Kidney glomerular epithelial cell (primary cell): ENCODE measurements at places on chromosomes 3 and 15.
A peak's percentile ranks its signal among the peaks of the same experiment; 100 is the strongest.

GRCh38 chr3:16739541-16740105, 134.4 kb upstream of the DAZL start:
- no peak for DNase-seq

DNA sequence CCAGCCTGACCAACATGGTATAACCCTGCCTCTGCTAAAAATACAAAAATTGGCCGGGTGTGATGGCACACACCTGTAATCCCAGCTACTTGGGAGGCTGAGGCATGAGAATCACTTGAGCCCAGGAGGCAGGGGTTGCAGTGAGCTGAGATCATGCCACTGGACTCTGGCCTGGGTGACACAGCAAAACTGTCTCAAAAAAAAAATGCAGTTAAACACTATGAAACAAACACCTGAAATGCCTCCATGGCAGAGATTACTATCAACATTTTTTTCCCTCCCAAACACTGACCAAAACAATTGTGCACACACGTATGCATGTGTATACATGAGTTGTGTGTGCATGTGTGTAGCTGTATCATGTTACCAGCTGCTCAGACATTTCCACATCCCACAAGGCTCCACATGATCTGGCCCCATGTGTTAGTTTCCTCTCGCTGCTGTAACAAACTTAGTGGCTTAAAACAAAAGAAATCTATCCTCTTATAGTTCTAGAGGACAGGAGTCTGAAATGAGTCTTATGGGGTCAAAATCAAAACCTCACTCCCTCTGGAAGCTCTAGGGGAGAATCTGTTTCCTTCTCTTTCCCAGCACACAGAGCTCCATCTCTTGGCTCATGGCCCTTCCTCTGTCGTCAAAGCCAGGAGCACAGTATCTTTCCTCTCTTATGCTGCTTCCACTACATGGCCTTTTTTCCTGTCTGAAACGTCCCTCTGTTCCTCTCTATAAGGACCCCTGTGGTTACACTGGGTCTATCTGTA, 34.5 kb downstream of the SLC41A3 start:
- no peak for DNase-seq

DNA sequence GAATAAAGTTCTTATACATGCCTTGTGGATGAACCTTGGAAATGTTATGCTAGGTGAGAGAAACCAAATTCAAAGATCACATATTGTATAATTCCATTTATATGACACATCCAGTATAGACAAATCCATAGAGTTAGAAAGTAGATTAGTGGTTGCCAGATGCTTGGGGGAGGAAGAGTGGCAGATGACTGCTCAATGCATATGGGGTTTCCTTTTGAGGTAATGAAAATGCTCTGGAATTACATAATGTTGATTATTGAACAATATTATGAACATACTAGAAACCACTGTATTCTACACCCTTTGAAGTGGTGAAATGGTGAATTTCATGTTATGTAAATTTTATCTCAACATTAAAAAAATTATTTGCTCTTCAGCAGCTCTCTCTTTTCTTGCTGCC, 100.8 kb downstream of the DHX36 start:
- DNase-seq = no peak

DNA sequence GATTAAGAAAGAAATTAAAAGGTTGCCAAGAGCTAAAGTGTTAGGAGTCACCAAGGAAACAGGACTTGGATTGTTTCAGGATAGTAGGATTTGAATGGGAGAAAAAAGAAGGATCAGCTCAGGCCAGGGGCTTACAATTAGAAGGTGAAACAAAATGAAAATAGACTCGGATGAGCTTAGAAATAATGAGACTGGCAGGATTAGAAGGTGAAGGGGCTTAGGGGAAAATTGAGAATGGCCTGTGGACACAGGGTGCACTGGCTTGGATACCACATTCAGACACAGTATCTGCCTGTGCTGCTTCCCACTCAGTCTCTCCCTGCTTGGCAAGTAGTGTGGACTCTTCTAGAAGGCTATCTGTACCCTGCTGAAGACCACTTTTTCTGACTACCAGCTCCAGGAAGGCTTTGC, 206.1 kb upstream of the ATP10A start:
- no peak for DNase-seq

DNA sequence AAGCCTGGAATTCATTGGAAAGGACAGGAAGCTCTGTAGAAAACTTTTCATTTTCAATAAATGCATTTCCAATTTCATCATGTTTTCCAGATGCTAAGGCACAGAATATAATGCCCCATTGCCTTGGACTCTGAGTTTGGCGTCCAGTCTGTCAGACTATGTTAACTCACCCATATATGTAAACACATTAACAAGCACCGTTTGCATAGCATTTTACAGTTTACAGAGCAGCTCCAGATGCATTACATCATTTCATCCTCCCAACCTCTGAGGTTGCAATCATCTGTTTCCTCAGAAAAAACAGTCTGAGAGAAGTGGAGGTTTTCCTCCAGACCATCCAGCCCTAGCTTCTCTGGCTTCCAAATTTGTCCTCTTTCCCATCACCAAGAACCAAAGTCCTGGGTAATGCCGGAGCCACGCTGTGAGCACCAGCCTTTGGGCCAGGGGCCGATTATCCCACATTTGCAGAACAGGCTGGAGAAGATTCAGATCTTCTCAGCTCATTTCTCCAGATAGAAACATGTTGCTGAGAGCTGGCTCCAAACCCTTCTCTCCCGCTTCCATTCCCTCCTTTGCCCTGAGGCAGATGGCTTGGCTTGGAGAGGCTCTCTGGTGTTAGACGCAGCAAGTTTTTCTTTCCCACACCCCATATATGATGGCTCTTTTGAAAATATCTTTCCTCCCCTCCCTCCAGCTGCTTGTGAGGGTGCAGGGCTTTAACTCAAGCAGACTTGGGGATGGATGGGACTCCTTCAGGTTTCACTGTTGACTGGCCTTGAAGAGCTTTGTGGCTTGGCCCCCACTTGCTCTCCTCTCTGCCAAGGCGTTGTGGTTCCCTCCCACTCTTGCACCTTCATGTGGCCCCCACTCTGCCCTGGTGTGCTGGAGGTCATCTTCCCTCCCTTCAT, 26.0 kb downstream of the CYP19A1 start:
- DNase-seq = no peak

GRCh38 chr3:134927599-134927998, 132.5 kb downstream of the EPHB1 start:
- DNase-seq = no peak

DNA sequence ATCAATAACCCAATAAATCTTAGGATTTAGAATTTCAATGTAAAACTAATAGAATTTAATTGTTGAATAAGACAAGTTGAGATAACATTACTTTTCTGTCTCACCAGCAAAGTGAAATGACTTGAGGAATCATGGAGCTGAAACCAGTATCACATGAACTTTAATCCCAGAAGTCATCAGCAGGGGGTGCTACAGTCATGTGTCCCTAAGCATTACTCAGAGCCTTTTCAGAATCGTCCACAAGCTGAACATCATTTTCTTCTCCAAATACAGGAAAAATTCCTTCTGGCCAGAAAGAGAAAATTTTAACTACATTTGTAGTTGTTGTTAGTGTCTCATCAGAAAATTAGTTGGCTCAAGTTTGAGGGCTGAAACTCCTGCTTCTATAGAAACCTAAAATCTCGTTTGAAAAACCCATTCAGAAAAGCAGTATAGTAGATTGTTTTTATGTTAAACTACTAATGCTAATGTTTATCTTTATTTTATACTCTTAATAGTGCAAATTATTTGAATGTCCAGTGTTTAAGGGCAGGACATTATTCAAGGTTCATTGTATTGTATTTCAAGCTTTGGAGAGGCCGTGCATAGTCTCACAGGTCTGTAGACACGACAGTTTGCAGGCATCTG, 384.1 kb downstream of the PLOD2 start:
- peak; percentile 49 for DNase-seq

GRCh38 chr3:140794507-140794906, 116.6 kb downstream of the TRIM42 start:
- no peak for DNase-seq

DNA sequence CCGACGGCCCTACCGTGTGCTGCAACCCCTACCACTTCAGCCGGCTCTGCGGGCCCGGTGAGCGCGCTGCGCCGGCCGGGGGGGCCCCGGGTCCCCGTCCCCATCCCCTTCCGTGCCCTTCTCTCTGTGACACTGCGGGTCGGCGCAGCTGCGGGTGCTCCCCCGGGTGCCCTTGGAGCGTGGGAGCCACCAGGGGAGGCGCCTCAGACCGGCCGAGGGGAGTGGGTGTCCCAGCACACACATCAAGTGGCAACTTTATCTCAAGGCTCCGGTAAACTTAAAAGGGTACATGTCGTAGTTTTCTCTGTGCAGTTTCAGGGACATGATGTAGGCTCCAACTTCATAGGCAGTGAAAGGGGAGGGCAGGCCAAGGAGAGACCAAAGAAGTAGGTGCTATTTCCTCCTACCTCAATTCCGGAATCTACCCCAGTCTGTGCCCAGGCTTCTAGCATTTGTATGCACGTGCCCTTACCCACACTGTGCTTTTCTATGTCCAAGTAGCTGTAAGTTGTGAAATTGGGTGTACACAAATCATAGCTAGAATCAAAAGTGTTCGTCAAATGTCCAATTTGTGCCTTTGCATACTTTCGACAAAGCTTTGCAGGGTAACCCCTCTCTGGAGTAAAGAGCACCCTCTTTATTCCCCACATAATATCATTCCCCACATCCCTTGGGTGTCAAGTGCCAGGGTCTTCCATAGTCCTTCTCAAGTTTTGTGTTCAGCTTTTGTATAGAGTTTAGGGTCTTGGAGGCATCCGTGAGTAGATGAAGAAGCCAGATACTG, 2.2 kb downstream of the SMAD6 start:
- no peak for DNase-seq

- no peak for DNase-seq
Observed at GRCh38 chr3:62500556-62501288, 127.4 kb upstream of the FEZF2 start.

GRCh38 chr3:87691109-87691508, 367.7 kb downstream of the CGGBP1 start:
- DNase-seq = no peak

GRCh38 chr15:26146202-26146601, 283.1 kb upstream of the ATP10A start:
- DNase-seq = no peak

DNA sequence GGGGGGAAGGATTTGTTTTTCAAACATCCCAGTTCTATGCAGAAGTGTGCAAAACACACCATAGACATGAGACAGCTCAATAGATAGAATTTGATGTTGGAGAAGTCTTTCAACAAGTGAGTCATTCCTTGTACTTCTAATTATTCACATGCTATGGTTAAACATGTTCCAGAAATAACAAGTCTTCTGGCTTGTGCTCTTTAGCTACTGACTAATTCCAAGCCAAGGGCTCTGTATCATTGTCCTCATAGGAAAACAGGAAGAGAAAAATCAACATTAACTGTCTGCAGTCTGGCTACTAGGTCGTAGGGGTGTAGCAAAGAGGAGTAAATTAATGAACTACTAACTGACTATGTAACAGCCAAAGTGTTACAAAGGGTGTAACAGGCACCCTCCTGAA, 25.8 kb downstream of the LDHAL6B start:
- peak; percentile 94 for DNase-seq

DNA sequence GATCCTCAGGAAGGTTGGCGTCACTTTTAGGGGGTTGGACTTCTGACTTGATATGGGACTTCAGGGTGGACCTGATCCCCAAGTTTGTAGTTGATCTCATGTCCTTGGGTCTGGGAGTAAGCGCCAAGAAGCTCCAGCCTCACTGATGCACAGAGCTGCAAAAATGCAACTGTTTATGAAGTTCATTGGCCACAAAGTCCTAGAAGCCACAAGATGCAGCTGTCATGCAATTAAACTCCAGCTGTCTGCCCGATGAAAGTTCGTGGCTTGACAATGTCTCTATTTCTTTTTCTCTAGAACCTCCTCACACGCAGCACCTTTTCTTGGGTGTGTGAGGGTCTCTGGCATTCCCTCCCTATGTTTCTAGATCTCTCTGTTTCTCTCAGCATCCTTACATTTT, 9.2 kb upstream of the ACAN start:
- no peak for DNase-seq

GRCh38 chr3:154304116-154304786, 20.0 kb downstream of the DHX36 start:
- peak; percentile 27 for DNase-seq

DNA sequence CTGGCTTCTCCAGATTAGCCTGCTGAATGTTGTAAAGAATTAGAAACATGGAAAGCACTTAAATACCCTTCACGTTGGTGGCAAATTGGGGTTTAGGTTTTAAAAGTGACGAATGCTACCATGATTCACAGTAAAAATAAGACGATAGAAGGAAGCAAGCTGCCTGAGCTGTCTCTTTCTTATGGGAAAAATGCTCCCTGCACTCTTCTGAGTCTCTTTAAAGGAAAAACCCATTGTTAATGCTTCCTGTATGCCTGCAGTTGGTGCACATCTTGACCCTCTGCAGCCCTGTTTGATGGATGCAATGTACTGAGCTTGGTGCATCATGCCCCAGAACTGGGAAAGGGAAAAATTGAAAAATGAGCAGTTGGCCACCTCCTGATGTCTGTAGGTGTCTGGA, 258.6 kb upstream of the RASGRP1 start:
- no peak for DNase-seq

- no peak for DNase-seq
Observed at GRCh38 chr3:64616953-64617352, 70.8 kb downstream of the ADAMTS9 start.

DNA sequence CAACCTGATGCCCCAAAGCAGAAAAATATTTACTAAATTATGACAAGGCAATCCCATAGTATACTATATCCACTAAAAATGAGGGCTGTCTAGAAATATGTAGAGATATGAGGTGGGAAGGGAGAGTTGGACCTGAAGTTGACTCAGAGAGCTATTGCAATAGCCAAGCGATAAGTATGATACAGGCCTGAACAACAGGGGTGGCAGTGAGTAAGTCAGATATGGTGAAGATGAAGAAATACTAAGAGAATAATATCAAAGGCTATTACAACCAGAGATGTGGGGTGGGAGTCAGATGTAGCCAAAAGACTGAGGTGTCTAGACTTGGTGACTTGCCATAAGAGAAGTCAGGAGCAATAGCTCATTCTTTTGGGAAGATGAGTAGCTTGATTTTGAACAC, 9.2 kb downstream of the HSPBAP1 start:
- DNase-seq = no peak

DNA sequence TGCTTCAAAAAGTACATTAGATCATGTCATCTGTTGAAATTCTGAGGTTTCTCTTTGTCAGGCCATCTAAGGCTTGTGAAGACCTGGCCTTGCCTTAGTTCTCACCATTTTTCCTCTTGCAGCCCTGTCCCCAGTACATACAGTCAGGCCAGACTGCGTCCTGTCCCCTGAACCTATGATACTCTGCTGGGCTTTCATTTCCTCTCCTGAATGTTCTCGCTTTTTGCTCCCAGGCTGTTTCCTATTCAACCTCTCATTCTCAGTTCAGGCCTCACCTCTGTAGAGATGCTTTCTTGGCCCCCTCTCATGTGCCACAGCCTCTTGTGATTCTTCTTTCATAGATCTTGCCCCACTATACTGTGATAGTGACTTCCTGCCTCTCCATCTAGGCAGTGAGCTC, 648.8 kb upstream of the KCNMB2 start:
- DNase-seq = no peak

GRCh38 chr3:52722491-52722890, 16.6 kb downstream of the SPCS1 start:
- DNase-seq = no peak
